ENCODE measurements at places on chromosomes 16 and 17.

- DNase-seq: no peak
These were observed 7.9 kb downstream of the WFIKKN2 start for GRCh38 chr17:50843150-50843905.

DNA sequence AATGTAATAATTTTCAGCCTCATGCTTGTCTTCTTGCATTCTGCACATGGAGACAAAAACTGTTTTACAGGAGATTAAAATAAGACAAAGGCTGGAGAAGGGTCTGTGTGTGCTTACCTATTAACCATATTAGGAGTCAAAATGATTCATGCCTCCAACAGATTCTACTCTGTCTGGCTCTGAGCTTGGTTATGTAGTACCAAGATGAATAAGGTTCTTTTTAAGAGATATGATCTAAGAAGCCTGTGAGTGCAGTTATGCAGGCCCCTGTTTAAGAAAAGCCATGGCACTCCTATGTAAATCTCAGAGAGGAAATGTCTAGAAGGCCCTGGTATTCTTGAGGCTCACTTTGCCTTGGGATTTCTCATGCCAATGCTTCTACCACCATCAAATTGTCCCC lies 486.6 kb upstream of the CDH11 start:
- no peak for DNase-seq

DNA sequence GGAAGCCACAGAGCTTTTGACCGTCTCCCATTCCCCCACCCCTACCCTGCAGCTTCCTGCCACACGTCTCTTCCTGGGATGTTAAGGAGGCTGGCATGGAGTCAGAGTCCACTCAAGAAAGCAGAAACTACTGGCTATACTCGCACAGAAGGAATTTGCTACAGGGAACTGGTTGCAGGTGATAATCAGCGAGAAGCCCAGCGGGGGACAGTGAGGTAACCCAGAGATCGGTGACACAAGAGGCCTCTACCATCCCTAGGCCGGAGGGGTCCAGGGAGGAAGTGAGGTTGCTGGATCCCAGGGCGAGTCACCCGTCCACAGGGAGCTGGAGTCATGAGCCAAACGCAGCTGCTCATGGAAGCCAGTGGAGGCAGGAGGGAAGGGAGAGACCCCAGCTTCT lies 93.7 kb downstream of the SDK2 start:
- DNase-seq: no peak

DNA sequence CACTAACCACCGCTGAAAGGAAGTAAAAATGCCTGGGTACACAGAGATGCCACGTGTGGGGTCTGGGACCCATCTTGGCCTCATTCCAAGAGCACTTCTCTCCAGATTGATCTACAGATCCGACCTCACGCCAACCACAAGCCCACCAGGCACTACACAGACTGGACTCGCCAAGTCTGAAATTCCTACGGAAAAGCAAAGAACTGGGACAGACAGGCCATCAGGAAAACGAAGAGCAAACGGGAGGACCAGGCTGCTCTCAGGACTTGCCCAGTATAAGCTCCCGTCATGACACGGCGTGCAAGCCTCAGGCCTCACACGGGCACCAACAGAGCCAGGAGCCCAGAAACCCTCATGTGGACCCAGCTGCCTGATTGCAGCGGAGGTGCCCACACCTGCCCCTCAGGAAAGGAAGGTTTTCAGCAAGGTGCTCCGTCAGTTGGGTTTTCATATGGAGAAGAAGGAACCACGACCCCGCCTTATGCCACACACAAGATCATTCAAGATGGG lies 20.1 kb upstream of the C16orf95 start:
- DNase-seq: no peak

DNA sequence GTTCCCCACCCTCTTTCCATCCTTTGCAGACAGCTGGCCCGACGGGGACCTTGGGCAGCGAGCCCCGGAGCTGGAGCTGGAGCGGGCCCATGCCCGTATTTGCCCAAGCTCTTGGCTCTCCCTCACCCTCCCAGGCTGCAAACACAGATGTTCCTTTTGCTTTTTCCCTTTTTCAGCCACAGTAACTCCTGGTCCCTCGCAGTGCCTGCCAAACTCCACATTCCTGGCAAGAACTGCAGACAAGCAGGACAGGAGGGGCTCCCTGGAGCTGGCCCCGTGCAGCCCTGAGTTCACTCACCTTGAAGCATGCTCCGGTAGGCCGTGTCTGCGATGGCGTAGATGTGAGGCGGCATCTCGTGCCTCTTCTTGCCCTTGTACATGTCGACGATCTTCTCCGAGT lies 33.9 kb downstream of the MYH11 start:
- DNase-seq: no peak

DNA sequence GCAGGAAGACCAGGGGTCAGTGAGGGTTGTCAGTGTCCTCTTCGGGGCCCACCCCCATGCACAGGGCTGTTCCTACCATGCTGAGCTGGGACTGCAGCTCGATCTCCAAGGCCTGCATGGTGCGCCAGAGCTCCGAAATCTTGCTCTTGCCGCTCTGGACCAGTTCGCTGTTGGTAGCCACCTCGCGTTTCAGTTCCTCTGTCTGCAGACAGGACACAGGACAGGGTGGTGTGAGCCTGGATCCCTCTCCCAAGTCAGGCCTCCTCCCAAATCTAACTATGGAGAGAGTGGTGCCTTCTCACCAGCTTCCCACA lies 90.9 kb downstream of the GOSR1 start:
- DNase-seq: no peak

DNA sequence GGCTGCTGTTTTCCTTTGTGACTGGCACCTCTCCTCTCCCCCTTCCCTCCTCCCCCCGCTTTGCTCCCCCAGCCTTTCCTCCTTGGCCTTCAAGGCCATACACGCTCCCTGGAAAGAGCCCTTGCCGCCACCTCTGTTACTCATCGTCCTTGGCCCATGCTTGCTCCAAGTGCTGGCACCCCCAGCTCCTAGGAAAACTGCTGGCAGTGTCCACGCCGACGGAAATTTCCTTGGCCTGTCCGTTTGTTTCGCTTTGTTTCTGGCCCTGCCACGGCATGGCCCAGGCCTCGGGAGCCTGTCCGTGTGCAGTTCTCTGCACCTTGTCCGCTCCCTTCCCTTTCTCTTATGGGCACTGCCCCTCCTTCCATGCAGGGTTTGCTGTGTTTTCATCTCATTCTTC lies 18.0 kb downstream of the CA5A start:
- DNase-seq: no peak

DNA sequence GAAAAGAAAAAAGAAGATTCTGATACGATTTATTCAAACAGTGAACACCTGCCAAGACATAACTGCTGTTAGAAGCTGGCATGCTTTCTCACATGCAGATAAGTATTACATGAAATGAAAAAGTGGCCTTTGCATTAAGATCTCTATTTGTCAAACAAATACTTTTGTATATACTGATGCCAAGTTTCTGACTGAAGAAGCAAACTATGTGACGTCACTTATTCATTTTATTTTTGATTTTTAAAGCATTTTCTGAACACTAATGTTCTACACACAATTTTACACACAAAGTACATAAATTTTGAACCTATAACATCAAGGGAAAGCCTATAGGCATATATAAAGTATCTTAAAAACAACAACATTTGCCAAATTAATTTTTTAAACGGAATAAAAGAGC lies 153.8 kb downstream of the CEP112 start:
- DNase-seq: no peak

GRCh38 chr16:73050201-73051099 lies 2.5 kb upstream of the ZFHX3 start:
- no peak for DNase-seq

DNA sequence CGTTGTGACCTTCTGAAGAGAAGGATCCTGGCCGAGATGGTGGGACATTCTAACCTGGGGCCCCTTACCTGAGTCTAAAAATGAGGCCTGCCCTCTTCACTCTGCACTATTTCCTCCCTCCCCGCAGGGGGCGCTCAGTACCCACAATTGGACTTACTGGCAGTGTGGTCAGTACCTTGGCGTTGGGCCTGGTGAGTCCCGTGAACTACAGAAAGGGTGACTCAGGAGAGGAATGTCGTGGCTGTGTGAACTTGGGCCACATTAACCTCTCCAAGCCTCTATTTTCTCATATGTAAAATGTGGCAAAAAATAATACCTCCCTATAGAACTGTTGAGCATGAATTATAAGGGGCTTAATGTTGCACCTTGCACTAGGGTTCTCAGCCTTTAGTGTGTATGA lies 3.9 kb downstream of the RSAD1 start:
- DNase-seq: peak; percentile 34

Measured in effector memory CD4-positive, alpha-beta T cell (primary cell).